Cortex of kidney (tissue), 1 donor: ENCODE measurements at places on chromosomes 1 and 21.

GRCh38 chr1:184941735-184942134 lies 32.6 kb downstream of the NIBAN1 start:
- DNase-seq, result no peak

DNA sequence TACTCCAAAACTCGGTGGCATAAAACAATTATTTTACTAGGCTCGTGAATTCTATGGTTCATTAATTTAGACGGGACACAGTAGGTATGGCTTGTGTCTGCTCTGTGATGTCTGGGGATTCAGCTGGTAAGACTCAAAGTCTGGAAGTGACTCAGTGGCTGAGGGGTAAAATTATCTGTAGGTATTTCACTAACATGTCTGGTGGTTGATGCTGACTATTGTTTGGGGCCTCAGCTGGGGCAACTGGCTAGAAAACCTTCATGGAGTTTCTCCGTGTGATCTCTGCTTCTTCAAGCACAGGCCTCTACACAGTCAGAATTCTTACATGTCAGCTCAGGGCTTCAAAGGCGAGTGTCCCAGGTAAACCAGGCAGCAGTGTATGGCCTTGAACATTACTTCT lies 41.2 kb upstream of the KLF17 start:
- DNase-seq, result no peak

DNA sequence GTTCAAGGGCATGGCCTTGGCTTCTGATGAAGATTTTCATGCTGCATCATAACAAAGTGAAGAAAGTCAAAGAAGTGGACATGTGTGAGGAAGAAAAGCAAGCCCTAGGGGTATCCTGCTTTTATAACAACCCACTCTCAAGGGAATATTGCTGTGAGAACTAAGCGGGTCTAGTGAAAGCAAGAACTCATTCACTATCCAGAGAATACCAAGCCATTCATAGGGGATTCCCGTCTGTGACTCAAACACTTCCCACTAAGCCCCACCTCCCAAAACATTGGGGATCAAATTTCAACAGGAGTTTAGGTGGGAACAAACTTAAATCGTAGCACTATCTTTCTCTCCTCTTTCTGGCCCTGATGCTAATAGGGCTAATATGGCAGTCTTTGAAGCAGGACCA lies 98.5 kb upstream of the CTTNBP2NL start:
- no peak for DNase-seq

GRCh38 chr1:85894651-85895050 lies 186.4 kb upstream of the ZNHIT6 start:
- no peak for DNase-seq

DNA sequence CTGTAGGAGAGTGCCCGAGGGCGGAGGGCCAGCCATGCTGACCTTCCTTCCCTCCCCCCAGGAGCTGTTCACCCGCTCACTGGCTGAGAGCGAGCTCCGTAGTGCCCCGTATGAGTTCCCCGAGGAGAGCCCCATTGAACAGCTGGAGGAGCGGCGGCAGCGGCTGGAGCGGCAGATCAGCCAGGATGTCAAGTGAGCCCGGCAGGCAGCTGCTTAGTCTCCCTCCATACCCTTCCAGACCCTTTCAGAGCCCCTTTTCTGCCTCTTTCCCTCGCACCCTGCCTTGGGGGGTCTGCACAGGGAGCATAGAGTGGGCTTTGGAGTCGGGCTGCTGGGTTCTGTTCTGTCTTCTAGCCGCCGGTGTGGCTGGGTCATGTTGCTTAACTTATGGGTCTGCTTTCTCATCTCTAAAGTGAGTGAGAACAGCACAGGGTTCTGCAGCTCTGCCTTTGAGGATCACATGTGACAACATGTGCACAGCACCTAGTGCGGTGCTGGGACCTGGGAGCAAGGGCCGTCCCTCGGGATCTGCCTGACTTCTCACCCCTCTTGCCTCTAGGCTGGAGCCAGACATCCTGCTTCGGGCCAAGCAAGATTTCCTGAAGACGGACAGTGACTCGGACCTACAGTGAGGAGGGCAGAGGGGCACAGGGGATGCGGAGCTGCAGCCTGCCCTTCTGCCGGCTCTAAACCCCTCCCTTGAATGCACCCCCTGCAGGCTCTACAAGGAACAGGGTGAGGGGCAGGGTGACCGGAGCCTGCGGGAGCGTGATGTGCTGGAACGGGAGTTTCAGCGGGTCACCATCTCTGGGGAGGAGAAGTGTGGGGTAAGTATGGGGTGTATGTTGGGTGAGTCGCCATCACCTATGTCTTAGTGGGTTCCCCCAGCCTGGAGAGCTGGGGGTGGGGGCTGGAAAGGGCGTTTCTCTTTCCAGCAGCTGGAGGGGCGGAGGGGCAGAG lies 6.2 kb downstream of the AMPD2 start:
- no peak for DNase-seq

GRCh38 chr1:154198756-154199562 lies 7.1 kb upstream of the TPM3 start:
- DNase-seq, result no peak

DNA sequence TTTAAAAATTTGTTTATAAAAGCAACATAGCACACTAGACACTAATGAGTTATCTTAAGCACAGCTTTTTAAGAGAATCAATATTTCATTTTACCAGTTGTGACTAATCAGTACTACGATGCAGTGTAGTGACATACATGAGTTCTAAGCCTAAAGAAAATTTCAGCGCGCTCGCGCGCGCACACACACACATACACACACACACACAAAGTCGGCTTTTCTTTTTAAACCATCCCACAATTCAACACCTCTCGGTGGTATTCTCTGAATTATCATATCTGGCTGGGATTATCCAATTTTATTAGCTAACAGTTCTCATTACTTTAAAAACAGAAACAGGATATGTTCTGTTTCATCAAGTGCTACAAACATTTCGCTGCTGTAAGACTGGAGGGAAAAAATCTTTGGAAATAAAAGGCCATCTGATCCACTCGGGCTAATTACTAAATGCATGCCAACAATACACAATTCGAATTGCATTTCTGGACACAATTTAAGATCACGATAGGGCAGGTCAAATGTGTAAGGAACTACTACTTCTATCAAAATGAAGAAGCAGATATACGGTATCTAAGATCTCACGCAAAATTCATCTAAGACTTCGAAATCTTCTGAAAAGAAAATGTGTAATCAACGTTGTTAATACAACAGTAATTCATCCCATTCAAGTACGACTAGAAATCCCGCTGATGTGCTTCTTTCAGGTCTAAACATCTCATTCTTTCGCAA lies 1.2 kb downstream of the TUT4 start:
- no peak for DNase-seq

GRCh38 chr1:32250893-32251716 lies at the start of gene LCK:
TSS of gene LCK (plus strand) at chr1:32251265. CDS start at chr1:32274330, 23,065 bp downstream.
- DNase-seq, result no peak

GRCh38 chr1:17168091-17168876 lies 36.6 kb upstream of the PADI1 start:
- DNase-seq, result no peak
